Stimulated activated naive CD8-positive, alpha-beta T cell treated with anti-CD3 and anti-CD28 coated beads, Interleukin-15, Interleukin-2, amounts not matched to agents 100 U/mL and 50 U/mL, for 24 hours (primary cell): ENCODE measurements at places on chromosomes 12 and 14.
A peak's percentile ranks its signal among the peaks of the same experiment; 100 is the strongest.

DNA sequence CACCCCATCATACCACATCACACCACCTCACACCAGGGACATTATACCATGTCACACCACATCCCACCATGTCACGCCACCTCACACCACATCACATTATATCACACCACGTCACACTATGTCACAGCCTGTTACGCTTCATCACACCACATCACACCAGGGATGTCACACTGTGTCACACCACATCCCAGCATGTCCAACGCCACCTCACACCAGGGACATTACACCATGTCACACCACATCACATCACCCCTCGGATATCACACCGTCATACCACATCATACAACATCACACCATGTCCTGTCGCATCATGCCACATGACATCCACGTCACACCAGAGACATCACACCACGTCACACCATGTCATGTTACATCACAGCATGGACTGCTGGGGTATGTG, 235.5 kb downstream of the TMEM121 start:
- no peak for DNase-seq

DNA sequence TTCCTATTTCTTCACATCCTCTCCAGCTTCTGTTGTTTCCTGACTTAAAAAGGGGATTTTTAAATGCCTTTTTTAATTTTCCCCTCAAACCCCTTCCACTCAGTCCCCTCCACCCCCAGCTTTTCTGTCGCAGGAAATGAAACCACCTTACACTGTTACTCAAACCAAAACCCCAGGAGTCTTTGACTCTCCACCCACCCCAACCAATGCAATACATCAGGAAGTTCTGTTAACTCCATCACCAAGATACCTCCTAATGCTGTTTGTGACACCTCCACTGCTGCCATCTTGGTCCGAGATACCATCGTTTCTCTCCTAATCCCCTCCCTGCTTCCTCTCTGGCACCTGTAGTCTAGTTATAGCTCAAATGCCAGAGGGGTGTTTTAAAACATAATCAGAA, 25.4 kb upstream of the CPM start:
- peak; percentile 57 for DNase-seq

DNA sequence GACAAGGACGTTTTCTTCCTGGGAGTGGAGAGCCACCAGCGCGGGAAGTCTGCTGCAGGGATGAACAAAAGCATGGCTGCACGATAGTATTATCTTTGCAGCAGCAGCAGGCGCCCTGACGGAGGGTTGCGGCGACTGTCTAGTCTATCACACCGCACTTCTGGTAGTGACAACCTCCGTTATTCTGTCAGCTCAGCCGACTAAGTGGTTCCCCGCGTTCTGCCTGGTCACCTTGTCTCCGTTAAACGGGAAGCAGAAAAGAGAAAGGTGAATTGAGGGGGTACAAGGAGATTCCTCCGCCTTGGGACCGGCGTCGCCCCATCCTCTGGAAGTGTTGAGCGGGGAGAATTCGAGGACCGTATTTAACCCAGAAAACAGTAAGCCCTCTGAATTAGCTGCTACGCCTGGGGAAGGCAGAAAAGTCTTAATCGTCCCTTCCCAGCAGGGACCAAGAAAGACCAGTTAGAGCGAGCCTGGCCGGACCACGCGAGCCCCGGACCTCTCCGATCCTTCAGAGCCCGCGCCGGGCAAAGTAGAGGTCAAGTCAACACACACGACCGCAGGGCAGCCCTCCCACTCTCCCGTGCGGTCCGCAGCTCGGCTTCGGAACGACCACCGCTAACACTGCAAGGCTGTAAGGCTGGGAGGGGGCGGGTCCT, 536 bp upstream of the DAAM1 start:
- DNase-seq, result peak; percentile 38

- DNase-seq, result no peak
Observed at GRCh38 chr12:26275313-26276131, 80.1 kb downstream of the SSPN start.

DNA sequence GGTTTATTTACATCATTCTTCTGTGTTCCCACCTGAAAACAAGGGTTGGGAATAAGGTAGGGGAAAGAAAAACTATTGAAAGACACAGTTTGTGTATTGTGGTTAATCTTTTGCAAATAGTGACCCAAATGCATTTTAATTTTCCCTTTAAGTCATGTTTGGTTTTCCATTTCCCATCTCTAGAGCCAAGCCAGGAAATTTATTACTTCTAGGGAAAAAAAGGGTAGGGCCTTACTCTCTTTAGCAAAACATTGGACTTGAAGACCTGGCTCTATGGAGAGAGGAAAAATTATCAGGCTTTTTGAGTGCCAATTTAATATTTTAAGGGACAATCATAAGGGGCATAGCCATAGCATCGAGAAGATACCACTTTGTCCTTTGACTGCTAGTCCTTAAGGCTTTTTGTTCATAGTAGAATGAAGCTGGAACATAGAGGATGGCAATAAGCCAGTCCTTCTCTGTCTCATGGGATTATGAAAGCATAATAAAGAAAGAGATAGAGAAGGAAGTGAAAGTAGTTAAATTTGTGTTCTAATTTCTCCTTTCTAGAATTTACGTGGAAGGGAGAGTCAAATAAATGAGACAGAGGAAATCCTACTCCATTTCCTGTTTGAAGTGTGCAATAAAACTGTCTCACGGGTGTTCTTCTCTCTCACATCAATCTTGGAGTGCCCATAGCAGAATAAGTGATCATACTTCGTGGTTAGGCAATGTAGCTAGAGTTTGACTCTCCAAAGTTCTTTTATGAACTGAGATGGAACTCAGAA, 50.9 kb upstream of the PPFIA2 start:
- DNase-seq, result no peak

DNA sequence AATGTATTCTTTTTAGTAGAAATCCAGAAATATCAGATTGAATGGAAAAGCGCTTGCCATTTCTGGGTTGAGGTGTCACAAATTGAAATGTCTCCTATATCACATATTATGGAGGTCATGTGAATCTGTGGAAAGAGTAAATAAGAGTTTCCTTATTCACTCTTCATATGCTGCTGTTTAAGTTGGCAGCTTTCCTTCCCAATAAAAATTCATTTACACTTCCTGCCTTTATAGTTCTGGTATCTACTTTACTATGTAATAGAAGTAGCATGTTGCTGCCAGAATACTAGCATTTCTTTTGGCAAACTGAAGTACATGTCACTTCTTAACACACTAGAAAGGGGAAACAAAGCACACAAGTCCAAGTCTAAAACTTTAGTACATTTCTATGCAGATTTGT, 60.8 kb downstream of the SDR9C7 start:
- DNase-seq, result no peak

- DNase-seq, result no peak
Observed at GRCh38 chr12:16612647-16613046, 6.7 kb upstream of the LMO3 start.

DNA sequence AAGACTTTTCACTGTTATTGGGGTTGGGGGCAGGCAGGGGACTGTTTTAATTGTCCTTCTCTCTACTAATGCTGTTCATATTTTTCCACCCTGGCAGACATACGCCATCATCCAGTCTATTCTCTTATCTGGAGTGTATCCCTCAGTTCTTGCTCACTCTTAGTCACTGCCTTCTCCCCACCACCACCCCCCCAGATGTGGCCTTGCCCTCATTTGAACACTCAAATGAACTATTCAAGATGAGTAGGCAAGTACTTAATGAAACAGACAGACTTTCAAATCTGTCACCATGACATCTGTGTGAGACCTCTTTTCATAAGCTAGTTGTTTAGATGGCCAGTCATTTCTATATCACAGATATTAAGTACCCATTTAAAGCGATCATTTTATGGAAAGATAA, 10.1 kb downstream of the NUDT4 start:
- peak; percentile 65 for DNase-seq

DNA sequence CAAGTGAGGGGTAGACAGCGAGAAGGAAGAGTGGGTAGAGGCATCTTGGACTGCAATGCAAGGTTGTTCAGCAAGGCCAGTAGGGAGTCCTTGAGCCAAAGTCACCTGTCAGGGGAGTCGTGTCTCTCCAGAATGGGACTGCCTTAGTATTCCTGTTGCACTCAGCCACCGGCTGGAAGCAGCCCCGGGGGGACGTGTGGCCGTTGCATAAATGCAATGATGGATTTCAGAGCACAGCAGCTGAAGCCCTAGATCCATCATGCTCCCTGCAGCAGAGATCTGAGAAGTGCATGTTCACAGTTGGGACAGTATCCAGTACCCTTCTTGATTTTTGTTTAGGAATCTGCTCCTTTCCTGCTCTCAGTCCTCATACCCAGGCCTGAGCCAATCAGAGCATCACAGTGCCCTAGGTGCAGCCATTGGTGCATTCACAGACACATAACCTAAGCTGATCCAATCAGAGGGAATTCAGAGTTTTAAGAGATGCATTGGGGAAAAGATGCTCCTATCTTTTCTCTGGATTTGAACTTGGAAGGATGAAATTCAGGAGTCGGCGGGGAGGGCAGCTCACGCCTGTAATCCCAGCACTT, 62.9 kb downstream of the HSPB8 start:
- DNase-seq, result no peak

DNA sequence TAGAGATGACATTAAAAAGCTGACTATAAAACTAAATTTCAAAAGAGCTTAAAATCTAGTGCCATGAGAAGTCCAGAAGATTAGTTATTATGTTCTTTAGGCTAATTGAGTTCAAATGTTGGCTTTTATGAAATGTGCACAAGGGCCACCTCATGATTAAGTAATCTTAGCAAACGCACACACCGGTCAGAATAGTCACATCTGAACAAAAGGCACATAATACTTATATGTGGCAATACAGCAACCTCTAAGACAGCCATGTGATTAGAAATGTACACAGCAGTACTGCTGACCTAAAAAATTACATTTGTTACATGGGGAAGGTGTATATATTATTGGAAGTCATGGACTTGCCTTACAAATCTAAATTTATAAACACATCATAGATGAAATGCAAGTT, 344.7 kb upstream of the GARIN6 start:
- no peak for DNase-seq

DNA sequence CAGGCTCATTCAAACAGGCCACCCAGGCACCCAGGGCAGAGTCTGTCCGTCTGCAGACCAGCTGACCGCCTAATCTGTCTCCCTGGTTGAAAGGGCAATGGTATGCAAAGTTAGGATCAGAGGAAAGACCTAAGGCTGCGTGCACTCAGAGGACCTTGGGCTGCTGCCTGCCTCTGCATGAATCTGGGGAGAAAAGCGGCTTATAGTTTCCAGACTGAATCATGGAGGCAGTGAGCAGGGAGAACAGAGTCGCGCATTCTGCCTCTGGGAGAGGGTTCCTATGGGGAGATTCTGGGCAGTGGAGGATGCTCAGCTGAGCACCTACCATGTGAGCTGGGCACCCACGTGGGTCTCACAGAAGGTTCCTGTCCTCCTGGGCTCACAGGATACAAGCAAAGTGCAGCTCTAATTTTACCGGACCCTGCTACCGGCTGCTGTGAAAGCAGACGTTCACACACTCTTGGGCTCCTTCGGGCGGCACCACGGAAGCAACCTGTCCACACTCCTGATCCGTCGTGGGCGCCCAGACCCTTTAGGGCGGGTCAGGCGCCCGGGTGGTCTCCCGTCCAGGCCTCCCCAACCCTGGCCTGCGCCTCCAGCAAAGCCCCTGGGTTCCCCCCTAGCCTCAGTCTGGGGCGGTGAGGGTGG, 772 bp downstream of the SCARB1 start:
- DNase-seq, result peak; percentile 40

DNA sequence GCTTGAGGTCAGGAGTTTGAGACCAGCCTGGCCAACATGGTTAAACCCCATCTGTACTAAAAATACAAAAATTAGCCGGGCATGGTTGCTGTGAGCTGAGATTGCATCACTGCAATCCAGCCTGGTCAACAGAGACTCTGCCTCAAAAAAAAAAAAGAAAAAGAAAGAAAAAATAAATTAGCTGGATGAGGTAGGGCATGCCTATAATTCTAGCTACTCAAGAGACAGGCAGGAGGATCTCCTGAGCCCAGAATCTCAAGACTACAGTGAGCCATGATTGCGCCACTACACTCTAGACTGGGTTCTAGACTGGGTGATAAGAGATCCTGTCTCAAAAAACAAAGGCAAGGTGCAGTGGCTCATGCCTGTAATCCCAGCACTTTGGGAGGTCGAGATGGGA, 16.9 kb downstream of the PPP4R3A start:
- no peak for DNase-seq

DNA sequence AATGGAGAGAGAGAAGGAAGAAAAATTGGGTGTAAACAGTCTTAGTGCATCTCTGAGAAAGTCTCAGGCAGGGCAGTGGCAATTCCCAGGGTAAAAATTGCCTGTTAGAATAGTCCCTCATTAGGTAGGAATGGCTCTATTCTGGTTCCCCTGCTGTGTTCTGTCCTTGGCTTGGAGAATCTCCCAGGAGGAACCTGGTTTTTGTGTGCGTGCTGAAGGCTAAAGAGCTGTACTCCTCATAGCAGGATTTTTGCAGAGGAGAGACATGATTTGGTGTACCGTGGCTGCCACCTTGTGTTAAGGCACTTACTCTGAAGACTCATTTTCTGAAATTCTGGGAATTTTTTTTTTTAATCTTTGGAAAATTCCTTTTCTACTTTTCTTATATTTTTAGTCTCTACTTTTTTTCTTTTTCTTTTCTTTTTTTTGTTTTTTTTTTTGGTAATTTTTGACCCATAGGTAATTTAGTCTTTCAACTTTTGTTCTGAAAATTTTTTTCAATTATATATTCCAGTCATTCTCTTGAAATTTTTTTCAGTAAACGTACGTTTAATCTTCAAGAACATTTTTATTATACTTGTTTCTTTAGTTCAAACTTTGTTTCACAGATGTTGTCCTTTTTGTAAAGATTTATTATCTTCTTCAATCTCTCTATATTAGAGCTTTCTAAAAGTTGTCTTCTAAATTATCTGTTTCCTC, 63.8 kb downstream of the FBXO33 start:
- peak; percentile 35 for DNase-seq

DNA sequence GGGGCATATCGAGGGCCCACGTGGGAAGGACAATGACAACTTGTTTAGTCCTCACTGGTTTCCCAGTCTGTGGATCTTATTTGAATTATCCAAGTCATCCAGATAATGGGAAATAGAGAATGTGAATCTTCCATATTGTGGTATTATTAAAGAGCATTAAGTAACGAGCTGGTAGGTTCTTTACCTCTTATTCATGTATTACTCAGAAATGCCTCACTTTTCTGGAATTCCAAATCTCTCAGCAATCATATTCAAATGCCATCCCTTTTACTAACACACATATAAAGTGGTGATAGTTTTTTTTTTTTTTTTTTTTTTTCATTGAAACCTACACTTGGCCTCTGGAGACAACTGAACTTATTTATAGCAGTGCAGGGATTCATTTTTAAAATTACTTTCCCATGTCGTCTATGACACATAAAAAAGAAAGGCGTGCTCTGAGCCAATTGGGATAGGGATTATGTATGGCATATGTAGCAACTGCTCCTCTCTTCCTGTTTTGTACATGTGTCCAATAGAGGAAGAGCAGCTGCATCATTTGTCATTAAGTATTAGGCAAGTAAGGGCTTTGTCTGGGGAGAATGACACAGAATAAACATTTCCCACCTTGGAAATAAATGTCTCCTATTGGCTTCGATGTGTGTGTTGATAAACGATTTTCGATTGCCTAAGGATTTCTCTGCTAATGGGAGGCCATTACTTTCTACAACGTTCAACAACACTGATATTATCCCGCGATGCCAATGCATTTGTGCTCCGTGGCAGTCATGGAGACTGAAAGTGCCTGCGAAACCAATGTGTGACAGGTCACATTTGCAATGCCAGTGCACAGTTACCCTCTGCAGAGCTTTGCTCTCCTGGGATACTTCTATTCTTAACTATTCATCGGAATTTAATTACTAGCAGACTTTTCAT, 78.6 kb upstream of the IFNG-AS1 start:
- no peak for DNase-seq

GRCh38 chr14:59334253-59334652, 130.9 kb downstream of the GPR135 start:
- no peak for DNase-seq
